ENCODE measurements at places on chromosomes 5 and 9.
A peak's percentile ranks its signal among the peaks of the same experiment; 100 is the strongest.

DNA sequence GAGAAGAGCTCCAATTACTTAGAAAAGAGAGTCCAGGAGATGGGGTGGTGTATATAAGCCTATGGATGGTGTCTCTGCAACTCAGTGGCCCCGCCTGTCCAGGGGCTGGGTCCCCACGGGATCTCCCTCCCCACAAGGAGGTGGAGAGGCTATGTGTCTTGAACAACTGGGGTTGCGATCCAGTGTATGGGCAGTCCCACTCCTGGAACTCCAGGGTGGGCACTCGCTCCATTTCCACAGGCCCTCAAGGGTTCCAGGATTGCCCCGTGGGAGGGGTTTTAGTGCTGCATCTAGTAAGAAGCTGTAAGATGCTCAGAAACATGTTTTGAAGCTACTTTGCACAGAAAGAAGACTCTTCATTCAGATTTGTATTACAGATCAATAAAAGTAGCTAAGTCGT, 558 bp upstream of the SMAD5 start:
- H3K27ac ChIP-seq: peak overlapping the region; percentile 79
- H3K27me3 ChIP-seq: peaks cover 23% of the 10 kb centered on the region
- peak overlapping the region; percentile 86 for H3K4me3 ChIP-seq
- DNase-seq: no peak
- H3K4me1 ChIP-seq: peaks cover 28% of the 10 kb centered on the region
- H3K36me3 ChIP-seq: no peaks in the 10 kb centered on the region

DNA sequence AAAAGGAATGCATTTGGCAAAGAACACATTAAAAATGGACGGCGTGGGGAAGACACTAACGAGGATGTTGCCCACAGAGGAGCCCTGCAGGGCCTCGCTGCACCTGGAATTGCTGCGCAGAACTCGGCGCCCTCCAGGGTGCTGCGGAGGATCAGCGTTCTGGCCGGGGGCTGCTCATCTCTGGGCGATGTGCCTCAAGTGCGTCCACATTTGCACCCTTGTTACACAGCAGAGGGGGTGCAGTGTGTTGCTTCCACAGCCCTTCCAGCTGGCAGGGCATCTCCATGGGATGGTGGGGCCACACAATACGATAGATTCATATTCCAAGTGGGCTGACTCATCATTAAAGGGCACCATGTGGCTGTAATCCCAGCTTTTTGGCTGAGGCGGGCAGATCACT, 63.1 kb downstream of the AK8 start:
- H3K4me1 ChIP-seq: no peaks in the 10 kb centered on the region
- H3K27me3 ChIP-seq: peaks cover 37% of the 10 kb centered on the region
- no peaks in the 10 kb centered on the region for H3K36me3 ChIP-seq
- DNase-seq: no peak
- H3K27ac ChIP-seq: no peak overlapping the region
- no peak overlapping the region for H3K4me3 ChIP-seq

GRCh38 chr5:1523480-1523792, 324 bp downstream of the LPCAT1 start:
- no peaks in the 10 kb centered on the region for H3K36me3 ChIP-seq
- H3K4me3 ChIP-seq: no peak overlapping the region
- H3K27ac ChIP-seq: no peak overlapping the region
- no peak for DNase-seq

- H3K27ac ChIP-seq: no peak overlapping the region
- H3K4me3 ChIP-seq: no peak overlapping the region
- peak; percentile 24 for DNase-seq
- H3K27me3 ChIP-seq: no peaks in the 10 kb centered on the region
- H3K4me1 ChIP-seq: peaks cover 1% of the 10 kb centered on the region
These were observed 14.5 kb downstream of the TERT start for GRCh38 chr5:1280177-1281037.

DNA sequence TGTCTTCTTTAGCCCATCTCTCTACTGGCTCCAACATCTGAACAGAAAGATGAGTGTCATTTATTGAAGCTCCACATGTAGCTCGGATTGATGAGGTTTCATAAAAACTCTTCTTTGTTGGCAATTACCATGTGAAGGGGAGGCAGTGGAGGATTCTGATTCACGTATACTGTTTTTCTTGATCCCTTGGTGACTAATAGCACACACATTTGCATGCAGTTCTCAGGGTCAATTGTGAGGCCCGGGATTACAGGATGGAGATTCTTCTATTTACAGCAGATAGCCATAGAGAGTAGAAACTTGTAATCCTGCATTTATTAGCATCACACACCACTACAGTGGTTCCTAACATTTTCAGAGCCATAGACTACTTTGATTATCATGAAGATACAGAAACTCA, 133.2 kb upstream of the MARCHF11 start:
- H3K27ac ChIP-seq: no peak overlapping the region
- no peak for DNase-seq
- H3K4me3 ChIP-seq: no peak overlapping the region
- H3K27me3 ChIP-seq: peaks cover 5% of the 10 kb centered on the region
- no peaks in the 10 kb centered on the region for H3K36me3 ChIP-seq

GRCh38 chr9:113533335-113534225, 70.1 kb downstream of the RGS3 start:
- H3K27me3 ChIP-seq: no peaks in the 10 kb centered on the region
- no peak for DNase-seq
- no peak overlapping the region for H3K27ac ChIP-seq

DNA sequence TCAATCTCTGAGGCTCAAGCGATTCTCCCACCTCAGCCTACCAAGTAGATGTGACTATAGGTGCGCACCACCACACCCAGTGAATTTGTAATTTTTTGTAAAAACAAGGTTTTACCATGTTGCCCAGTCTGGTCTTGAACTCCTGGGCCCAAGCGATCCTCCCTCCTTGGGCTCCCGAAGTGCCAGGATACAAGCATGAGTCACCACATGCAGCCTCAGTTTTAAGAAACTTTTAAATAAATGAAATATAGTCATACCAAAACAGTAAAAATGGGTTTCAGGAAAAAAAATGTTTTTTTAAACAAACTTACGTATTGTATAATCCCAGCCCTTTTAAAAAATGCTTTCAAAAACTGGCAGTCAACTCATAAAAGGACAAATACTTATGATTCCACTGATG, 26.6 kb downstream of the FXN start:
- no peaks in the 10 kb centered on the region for H3K27me3 ChIP-seq
- no peak overlapping the region for H3K4me3 ChIP-seq
- peaks cover 7% of the 10 kb centered on the region for H3K4me1 ChIP-seq
- DNase-seq: no peak

- no peak overlapping the region for H3K4me3 ChIP-seq
- H3K27ac ChIP-seq: no peak overlapping the region
- H3K36me3 ChIP-seq: no peaks in the 10 kb centered on the region
- H3K4me1 ChIP-seq: peaks cover 1% of the 10 kb centered on the region
These were observed 13.0 kb downstream of the NREP start for GRCh38 chr5:111743988-111744387.

GRCh38 chr9:69937833-69938535, 105.7 kb upstream of the MAMDC2 start:
- no peak for DNase-seq
- peaks cover 3% of the 10 kb centered on the region for H3K36me3 ChIP-seq
- no peaks in the 10 kb centered on the region for H3K4me1 ChIP-seq
- peaks cover 8% of the 10 kb centered on the region for H3K27me3 ChIP-seq

DNA sequence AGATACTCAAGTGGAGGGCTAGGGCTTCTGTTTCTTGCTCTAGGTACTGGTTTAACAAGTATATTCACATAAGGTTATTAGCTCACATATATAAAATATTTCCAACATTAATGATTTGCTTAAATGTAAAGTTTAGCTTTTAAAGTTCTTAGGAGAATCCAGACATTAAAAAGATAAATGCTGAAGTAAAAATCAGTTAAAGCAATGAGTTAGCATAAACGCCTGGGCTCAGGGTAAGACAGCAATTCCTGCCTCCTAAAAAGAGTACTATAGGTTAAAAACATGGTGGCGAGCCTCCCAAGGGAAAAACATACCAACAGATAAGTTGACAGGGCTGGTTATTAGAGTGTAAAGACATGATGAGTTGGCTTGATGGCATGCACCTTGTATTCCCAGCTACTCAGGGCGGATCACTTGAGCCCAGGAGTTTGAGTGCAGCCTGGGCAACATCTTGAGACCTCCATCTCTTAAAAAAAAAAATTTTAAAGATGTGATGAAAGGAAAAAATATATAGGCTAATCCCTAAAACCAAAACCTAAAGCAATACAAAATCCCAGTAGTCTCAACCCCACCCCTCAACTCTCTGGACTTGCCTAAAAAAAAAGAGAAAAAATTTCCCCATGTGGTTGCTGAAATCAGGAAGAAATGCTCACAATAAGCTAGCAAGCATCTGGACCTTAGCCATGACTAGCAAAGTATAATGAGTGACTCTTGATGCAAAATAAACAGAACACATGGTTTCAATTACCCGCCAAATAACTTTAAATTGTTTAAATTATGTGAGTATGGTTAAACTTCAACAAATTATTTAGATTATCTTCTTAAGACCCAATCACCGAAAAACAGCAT, 3.6 kb downstream of the GOLPH3 start:
- H3K36me3 ChIP-seq: peaks cover 16% of the 10 kb centered on the region
- H3K4me3 ChIP-seq: peak overlapping the region; percentile 25
- H3K27me3 ChIP-seq: no peaks in the 10 kb centered on the region

GRCh38 chr5:60993875-60994571, 49.0 kb downstream of the NDUFAF2 start:
- peaks cover 45% of the 10 kb centered on the region for H3K36me3 ChIP-seq
- H3K27me3 ChIP-seq: no peaks in the 10 kb centered on the region
- no peak for DNase-seq
- H3K4me3 ChIP-seq: no peak overlapping the region

DNA sequence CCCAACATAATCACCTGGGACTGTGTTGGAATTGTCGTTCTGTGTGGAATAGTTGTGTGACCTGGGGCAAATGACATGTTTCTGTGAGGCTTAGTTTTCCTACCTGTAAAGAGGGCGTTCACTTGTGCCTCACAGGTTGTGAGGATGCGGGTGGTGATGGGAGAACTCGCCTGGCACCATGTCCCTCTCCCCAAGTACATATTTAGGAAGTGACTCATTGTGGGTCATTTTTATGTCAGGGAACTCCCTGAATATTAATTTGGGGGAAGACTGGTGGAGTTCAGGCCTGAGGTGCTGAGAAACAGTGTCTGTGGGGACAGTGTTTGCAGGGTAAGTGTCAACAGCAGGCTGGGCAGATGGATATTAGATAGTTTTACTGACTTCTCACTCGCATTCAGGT, 144.7 kb downstream of the KDM4C start:
- no peak overlapping the region for H3K4me3 ChIP-seq
- H3K4me1 ChIP-seq: peaks cover 43% of the 10 kb centered on the region
- no peaks in the 10 kb centered on the region for H3K27me3 ChIP-seq

DNA sequence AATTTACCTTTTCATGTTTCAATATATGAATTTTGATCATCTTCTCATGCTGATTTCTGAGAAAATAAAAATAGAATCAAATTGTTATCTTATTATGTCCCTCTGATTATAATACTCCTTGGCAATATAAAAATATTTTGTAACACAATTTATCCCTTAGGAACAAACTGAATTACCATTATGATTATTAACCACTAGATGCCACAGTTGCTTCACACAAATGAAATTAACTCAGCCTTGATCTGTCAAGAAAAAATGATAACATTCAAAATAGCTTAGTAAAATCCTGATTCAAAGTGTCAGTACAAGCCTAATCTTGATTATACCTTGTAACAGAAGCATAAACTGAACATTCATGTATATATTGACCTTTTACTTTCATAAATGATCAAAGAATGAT, 4.8 kb upstream of the CHSY3 start:
- H3K27ac ChIP-seq: no peak overlapping the region
- peaks cover 4% of the 10 kb centered on the region for H3K36me3 ChIP-seq
- H3K4me1 ChIP-seq: peaks cover 4% of the 10 kb centered on the region
- peaks cover 27% of the 10 kb centered on the region for H3K27me3 ChIP-seq
- DNase-seq: no peak

Measured in naive thymus-derived CD8-positive, alpha-beta T cell (primary cell).